SJCRH30 (cell line): ENCODE measurements at places on chromosomes 7 and 10.
A peak's percentile ranks its signal among the peaks of the same experiment; 100 is the strongest.

- H3K4me3 ChIP-seq = no peak overlapping the region
- H3K4me1 ChIP-seq = peaks cover 16% of the 10 kb centered on the region
- peak overlapping the region; percentile 44 for H3K27ac ChIP-seq
Measured at GRCh38 chr10:11336722-11337162, 274.7 kb downstream of the USP6NL start.

DNA sequence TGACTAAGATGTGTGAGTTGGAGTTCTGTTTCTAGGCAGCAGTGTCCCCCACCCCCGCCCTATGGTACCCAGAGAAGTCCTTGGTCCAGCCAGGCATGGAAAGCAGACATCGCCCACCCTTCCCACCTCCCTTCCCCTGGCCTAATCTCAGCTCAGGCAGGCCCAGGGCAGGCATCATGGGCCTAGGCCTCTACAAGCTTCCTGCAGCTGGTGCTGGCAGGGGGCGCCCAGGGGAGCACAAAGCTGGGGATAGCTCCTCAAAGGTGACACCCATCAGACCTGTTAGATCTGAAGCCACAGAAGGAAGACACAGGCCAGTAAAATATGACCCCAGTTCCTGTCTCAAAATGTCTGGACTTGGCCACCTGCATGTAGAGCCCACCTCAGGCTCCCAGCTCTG is 18.9 kb upstream of the UNC5B start:
- no peaks in the 10 kb centered on the region for H3K36me3 ChIP-seq
- H3K27ac ChIP-seq = no peak overlapping the region
- H3K4me3 ChIP-seq = no peak overlapping the region
- no peaks in the 10 kb centered on the region for H3K4me1 ChIP-seq

GRCh38 chr7:103150192-103150591 is 1.3 kb upstream of the NAPEPLD start:
- no peaks in the 10 kb centered on the region for H3K27me3 ChIP-seq
- no peak overlapping the region for H3K4me3 ChIP-seq
- peaks cover 7% of the 10 kb centered on the region; the same call in 1 of the 2 replicates for H3K4me1 ChIP-seq
- no peaks in the 10 kb centered on the region for H3K36me3 ChIP-seq
- H3K27ac ChIP-seq = no peak overlapping the region; the same call in 1 of the 2 replicates
- DNase-seq = no peak

DNA sequence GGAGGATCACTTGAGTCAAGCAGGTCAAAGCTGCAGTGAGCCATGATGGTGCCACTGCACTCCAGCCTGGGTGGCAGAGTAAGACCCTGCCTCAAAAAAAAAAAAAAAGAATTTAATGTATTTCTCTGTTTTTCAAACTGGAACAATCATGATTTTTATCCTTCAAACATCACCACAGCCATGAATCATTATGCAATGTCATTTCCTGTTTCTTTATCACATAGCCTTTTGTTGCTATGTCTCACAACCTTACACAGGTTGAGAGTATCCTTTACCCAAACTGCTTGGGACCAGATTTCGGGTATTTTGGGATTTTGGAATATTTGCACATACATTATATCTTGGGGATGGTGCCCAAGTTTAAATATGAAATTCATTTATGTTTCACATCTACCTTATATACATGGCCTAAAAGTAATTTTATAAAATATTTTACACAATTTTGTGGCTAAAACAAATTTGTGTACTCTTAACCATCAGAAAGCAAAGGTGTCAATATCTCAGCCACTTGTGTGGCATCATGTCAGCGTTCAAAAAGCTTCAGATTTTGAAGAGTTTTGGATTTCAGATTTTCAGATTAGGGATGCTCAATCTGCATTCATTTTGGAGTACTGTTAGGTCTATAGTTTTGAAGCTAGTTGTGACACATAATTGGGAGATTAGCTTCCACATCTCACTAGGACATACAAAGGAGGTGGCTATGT is 8.2 kb downstream of the NT5C3A start:
- no peaks in the 10 kb centered on the region for H3K27me3 ChIP-seq
- no peak overlapping the region for H3K4me3 ChIP-seq
- peaks cover 5% of the 10 kb centered on the region; the same call in 1 of the 2 replicates for H3K36me3 ChIP-seq
- no peak for DNase-seq
- H3K27ac ChIP-seq = no peak overlapping the region
- no peaks in the 10 kb centered on the region for H3K4me1 ChIP-seq

- no peak for DNase-seq
- no peaks in the 10 kb centered on the region for H3K27me3 ChIP-seq
- peaks cover 7% of the 10 kb centered on the region for H3K36me3 ChIP-seq
- H3K4me3 ChIP-seq = no peak overlapping the region
- no peak overlapping the region for H3K27ac ChIP-seq
Measured at GRCh38 chr10:110786172-110786571, 85.6 kb upstream of the PDCD4 start.

DNA sequence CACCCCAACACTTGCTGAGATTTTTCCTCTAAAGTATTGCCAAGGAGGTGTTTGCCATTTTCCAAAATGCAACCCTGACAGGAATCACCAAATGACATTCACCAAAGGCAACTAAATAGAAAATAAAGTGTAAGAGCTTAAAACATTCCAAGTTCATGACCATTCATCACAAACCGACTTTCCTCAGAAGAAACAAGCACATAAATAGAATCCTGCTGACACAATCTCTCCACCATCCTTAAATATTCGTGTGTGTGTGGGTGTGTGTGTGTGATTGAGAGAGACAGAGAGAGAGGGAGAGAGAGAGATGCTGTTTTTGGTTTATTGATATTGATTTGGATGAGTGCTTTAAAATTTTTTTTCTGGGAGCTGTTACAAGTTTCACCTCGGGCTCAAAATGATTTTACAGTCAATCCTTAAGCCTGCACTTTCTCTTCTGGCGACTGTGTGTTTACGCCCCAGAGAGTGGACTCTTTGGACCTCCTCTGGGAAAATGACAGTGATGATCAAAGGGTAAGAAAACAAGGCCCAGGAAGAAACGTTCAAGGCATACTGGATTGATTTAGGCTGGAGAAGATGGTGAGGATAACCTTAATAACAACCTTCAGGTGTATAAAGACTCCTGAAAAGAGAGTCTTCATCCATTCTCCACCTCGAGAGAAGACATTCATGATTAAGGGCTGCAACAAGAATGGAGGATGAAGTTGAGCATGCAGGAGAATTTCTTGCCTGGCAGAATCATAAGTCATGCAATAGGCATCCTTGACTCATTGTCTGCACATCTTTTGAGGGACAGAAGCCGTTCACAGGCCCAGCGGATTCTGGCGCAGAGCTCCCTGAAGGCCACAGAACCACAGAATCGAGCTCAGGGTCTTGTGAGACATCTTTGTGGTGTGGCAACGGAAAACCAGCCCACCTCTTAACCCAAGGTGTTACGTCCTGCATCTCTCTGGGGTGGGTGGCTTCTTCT is 104.4 kb upstream of the FGFR2 start:
- H3K4me3 ChIP-seq = no peak overlapping the region
- H3K4me1 ChIP-seq = no peaks in the 10 kb centered on the region
- H3K27ac ChIP-seq = no peak overlapping the region
- no peaks in the 10 kb centered on the region for H3K27me3 ChIP-seq

DNA sequence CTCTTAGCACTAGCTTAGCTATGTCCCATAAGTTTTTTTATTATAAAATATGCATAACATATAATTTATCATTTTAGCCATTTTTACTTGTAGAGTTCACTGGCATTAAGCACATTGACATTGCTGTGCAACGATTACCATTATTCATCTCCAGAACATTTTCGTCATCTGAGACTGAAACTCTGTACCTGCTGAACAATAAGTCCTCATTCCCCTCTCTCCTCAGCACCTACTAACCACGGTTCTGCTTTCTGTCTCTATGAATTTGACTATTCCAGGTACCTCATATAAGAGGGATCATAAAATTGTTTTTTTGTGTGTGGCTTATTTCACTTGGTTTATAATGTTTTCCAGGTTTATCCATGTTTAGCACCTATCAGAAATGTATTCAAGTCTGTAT is 64.1 kb downstream of the SHOC2 start:
- H3K4me1 ChIP-seq = no peaks in the 10 kb centered on the region
- no peaks in the 10 kb centered on the region for H3K27me3 ChIP-seq
- DNase-seq = no peak
- H3K36me3 ChIP-seq = peaks cover 3% of the 10 kb centered on the region; the same call in 1 of the 2 replicates
- no peak overlapping the region for H3K4me3 ChIP-seq

- peak; percentile 80 for DNase-seq
- H3K4me3 ChIP-seq = peak overlapping the region; percentile 94
- H3K4me1 ChIP-seq = peaks cover 7% of the 10 kb centered on the region; the same call in 1 of the 2 replicates
Measured at GRCh38 chr7:44796034-44796503, 412 bp upstream of the PPIA start.

GRCh38 chr7:54992871-54993475 is 25.8 kb upstream of the EGFR start:
- no peaks in the 10 kb centered on the region for H3K36me3 ChIP-seq
- H3K4me3 ChIP-seq = no peak overlapping the region
- no peaks in the 10 kb centered on the region for H3K4me1 ChIP-seq
- no peak for DNase-seq
- no peaks in the 10 kb centered on the region for H3K27me3 ChIP-seq

DNA sequence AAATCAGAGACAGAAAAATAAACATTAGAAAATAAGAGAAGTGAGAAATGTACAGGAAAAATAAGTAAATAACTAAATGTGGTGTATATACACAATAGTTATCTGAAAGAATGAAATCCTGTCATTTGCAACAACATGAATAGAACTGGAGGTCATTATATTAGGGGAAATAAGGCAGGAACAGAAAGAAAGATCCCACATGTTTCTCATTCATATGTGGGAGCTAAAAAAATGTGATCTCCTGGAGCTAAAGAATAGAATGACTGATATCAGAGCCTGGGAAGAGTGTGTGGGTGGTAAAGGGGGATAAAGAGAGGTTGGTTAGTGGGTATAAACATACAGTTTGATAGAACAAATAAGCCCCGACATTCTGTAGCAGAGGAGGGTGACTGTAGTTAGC is 27.3 kb downstream of the PLXDC2 start:
- H3K4me1 ChIP-seq = no peaks in the 10 kb centered on the region
- peak; percentile 9 for DNase-seq
- peak overlapping the region; percentile 29; the same call in 1 of the 2 replicates for H3K4me3 ChIP-seq

- H3K27me3 ChIP-seq = no peaks in the 10 kb centered on the region
- H3K36me3 ChIP-seq = no peaks in the 10 kb centered on the region
- H3K27ac ChIP-seq = no peak overlapping the region
- DNase-seq = no peak
- H3K4me3 ChIP-seq = no peak overlapping the region
Measured at GRCh38 chr7:101950450-101951119, 133.2 kb downstream of the CUX1 start.

DNA sequence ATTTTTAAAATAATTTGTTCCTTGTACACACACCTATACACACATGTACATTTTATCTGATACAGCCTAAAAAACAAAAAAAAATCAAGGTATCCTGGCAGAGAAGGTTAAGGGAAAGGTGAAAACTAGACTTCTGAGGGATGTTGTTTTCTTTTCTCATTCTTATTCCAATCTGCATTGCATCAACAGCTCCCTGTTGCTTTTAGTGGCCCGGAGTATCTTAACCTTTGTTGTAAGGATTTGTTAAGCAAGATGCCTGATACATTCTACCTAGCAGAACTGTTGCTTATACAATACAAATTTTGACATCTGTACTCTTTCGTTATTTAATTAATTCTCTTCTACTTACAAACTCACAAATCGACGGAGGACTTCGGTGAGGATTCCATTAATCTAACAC is 167.4 kb downstream of the GNAI1 start:
- no peak overlapping the region for H3K4me3 ChIP-seq
- H3K4me1 ChIP-seq = no peaks in the 10 kb centered on the region
- H3K27me3 ChIP-seq = no peaks in the 10 kb centered on the region
- no peaks in the 10 kb centered on the region for H3K36me3 ChIP-seq
- DNase-seq = no peak
- H3K27ac ChIP-seq = no peak overlapping the region

DNA sequence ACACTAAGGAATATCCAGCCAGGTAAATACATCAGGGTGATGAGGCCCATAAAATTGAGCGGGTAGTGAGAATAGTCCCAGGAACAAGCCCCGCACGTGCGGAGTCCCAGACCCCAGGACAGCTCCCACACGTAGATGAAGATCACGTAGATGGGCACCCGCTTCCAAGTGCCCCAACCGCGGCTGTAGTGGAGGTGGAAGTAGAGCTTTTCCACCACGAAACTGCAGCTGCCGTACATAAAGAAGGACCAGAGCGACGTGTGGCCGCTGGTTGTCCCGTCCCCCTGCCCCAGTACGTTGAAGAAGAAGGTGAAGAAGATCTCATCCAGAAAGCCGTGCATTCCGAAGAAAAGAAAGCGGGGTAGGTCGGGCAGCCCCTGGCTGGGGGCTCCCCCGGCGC is 948 bp downstream of the TMEM229A start:
- DNase-seq = no peak
- H3K4me1 ChIP-seq = no peaks in the 10 kb centered on the region
- no peaks in the 10 kb centered on the region for H3K27me3 ChIP-seq
- H3K4me3 ChIP-seq = no peak overlapping the region
- no peak overlapping the region for H3K27ac ChIP-seq

DNA sequence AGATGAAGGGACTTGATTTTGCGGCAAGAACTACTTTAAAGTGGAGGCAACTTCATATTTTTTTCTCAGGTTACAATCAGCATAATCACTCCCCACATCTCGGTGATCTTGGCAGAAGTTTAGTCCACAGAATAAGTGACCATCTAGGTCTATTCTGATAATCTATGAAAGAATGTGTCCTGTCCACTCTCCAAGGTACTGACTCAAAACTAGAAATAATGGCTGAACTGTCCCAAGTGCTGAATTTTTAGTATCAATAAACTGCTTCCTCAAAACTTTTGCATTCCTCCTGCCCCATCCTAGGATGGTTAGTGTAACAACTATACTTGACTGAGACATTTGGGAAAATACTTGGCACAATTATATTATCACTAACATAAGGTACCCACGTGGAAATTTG is 10.9 kb upstream of the CHRM2 start:
- H3K36me3 ChIP-seq = no peaks in the 10 kb centered on the region
- H3K4me1 ChIP-seq = no peaks in the 10 kb centered on the region
- peak; percentile 60 for DNase-seq
- H3K27me3 ChIP-seq = no peaks in the 10 kb centered on the region
- H3K4me3 ChIP-seq = no peak overlapping the region
- H3K27ac ChIP-seq = no peak overlapping the region

DNA sequence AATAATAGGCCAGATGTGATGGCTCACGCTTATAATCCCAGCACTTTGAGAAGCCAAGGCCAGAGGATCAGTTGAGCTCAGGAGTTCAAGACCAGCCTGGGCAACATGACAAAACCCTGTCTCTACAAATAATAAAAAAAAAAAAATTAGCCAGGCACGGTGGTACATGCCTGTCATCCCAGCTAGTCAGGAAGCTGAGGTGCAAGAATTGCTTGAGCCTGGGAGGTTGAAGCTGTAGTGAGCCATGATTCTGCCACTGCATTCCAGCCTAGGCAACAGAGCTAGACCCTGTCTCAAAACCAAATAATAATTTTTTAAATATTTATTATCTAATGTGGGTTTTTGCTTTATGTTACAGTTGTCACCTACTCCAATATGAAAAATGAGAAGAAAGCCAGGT is 178.9 kb downstream of the ADK start:
- H3K4me3 ChIP-seq = no peak overlapping the region
- no peak for DNase-seq
- no peaks in the 10 kb centered on the region for H3K4me1 ChIP-seq
- H3K36me3 ChIP-seq = no peaks in the 10 kb centered on the region; the same call in 1 of the 2 replicates
